ENCODE measurements at places on chromosomes 13 and 19. TPM values are rescaled to one million over a fixed set of nuclear protein-coding genes. Genes with fewer than 3 reads are reported as not detected.
A peak's percentile ranks its signal among the peaks of the same experiment; 100 is the strongest.

DNA sequence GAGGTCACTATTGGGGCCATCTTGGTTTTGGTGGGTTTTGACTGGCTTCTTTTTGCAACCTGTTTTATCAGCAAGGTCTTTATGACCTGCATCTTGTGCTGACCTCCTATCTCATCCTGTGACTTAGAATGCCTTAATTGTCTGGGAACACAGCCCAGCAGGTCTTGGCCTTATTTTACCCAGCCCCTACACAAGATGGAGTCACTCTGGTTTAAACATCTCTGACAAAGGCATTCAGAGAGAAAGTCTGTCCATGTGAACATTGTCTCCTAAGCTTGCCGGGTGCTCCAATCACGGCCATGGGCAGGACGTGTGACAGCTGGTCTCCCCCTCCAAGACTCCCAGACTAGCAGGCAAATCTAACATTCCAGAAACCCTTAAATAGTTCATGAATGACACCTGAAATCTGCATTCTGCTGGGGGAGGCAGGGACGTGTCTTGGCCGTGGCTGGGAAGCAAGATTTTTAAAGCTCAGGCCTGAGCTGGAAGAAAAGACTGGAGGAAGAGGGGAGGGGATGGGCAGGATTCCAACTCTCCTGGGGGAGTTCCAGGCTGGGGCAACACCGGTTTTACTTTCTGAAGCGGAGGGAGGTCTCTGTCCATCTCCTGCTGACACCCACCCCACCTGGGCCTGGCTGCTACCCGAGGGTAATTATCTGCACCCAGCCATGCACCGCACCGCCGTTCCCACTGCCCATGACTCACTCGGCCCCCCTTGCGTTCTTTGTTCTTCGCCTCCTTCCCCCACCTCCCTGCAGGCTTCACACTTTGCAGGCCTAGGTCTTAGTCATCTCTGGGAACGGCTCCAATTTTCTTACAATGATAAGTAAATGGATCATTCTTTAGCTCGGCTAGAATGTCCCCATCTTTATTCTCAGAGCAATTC, 11.6 kb upstream of the OR1M1 start:
- peak; percentile 97 for DNase-seq

DNA sequence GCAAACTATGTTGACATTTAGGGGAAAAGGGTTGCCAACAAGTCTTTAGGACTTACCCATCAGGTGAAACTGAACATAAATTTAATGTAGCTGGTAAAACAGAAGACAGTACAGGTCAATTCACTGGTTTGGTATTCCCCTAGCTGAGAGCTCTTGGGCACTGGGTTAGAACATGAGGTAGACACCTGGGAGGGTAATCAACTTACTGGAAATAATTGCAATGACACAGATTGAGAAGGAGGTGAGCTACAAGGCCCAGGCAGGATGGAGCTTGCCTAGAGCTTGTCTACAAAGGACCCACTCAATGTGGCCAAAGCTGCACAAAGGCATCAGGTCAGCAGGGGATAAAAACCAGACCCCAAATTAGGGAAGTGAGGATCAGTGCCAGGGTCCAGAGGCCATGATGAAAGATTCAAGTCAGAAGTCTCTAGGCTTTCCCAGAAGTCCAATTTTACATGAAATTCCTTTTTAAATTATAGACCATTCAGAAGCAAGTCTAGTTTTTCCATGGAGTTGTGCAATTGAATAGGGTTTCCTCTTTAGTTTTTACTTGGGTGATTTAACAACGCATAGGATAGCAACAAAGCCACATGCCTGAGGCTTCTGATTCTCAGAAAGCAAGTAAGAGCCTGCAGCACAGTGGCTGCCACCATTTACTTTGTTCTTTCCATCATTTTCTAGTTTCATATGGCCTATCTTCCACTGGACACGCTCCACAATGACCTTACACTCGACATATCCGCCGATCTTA, 194.0 kb downstream of the NDFIP2 start:
- no peak for DNase-seq

DNA sequence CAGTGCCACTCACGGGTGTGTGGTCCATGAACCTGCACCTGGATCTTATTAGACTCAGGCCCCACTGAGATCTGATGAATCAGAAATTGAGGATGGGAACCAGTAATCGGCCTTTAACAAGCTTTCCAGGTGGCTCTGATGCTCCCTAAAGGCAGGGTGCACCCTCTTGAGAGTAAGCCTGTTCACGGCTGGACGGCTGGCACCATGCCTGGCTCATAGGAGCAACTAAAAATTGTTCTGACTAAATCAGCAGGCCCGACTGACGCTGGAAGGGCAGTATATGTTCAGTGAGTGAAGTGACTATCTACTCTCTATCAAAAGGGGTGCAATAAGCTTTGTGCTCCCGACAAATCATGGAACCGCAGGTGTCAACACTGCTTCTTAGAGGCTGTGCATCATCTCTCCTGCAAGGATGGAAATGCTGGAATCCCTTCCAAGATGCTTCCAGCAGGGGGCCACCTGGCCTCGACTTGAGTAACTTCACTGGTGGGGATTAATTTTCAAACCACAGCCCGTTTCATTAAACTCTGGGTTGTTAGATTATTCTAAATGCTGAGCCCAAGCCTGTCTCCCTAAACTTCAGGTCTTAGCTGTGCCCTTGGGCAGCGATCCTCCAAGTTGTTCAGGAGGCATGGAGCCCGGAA, 28.4 kb downstream of the TMTC4 start:
- no peak for DNase-seq

- no peak for DNase-seq
Observed at GRCh38 chr19:1774989-1775772, 21.9 kb downstream of the ONECUT3 start.

DNA sequence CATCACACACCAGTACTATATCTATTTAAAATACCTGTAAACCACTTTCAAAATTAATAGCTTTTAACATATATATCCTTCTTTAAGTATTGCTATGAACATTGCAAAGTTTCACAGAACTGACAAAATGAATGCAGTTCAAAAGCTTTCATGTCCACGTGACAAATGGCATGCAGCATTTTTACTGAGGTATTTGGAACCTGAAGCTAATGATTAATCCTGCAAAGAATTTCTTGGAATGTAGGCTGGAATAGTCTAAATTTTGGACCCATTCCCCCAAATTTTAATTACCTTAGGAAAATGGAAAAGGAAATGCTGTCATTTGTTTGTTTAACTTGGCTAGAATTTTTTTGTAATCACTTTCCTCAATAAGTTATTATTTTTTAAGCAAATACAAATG, 423.8 kb upstream of the GPC6 start:
- no peak for DNase-seq

DNA sequence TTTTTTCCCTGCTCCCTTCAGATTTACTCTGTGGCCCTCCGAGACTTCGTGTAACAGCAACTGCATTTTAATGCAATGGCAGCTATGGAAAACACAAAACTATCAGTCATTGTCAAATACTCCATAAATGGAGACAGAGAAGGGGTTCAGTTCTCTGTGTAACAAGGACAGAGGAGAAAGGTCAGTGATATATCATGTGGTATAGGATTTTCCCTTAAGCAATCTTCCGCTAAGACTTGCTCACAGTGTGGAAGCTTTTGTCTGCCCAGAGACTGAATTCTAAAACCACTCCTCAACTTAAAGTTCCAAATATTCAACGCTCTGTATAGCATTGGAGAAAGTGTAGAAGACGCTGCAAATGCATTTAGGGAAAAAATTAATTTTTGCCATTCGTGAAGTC, 111.3 kb upstream of the EDNRB start:
- no peak for DNase-seq

DNA sequence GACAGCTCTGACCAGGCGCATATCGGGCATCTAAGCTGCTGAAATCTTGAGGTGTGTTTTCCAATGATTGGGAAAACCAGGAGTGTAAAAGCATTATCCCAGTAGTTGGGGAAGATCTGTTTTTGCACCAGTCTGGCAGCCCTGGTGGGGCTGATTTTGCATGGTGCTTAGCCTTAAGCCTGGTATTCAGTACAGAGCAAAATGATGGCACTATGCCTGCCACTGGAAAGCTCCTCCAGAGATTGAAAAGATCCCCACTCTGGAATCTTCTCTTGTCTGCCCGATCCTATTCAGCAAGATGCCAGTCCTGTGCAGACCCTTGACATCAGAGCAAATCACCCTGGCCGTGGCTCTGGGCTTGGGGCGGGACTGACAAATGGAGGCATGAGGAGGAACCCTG, 44.7 kb upstream of the SIAH3 start:
- DNase-seq, result no peak

- no peak for DNase-seq
Observed at GRCh38 chr19:34655651-34656050, 21.3 kb downstream of the SCGB2B2 start.

DNA sequence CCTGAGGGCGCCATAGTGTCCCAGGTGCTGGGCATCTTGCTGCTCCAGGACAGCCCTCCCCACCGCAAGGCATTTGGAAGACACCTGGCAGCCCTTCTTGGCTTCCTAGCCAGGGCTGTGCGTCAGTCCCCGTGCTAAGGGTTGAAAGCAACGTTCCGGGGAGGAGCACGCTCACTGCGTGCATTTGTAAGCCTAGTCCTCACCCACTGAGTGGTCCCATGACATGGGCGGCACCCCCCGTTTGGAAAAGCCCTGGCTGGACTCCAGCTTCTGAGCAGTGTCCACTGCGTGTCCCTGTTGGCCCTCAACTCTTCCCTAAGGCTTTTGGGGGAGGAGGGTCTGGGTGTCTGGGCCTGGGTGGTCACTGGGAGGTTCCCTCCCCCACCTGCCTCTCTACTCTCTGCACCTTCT, 76.3 kb upstream of the GPR183 start:
- no peak for DNase-seq

- DNase-seq, result no peak
Observed at GRCh38 chr19:49954933-49955332, 6.0 kb downstream of the SIGLEC11 start.

DNA sequence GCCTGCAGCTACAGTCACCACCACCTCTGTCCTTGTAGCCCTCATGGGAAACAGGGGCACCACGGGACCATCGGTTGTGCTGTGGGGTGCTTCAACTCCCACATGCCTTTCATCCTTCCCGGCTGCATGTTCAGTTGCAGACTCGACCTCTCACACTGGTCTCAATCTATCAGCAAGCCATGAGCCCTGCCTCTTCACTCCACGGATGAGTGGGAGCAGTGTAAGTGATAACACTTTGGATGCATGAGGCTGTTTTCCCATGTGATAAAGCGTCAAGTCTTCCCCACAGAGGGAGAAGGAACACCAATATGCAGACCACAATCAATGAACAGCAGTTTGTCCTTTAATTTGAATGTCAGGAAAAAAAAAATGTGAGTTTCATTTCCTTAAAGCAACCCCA, 12.2 kb downstream of the SERP2 start:
- no peak for DNase-seq

- DNase-seq, result no peak
Observed at GRCh38 chr13:81012031-81012430, 671.1 kb upstream of the SPRY2 start.

GRCh38 chr19:9936326-9937000, at the start of gene OLFM2:
Gene OLFM2, minus strand, starts transcription at chr19:9936515. Its CDS starts 149 bp downstream, at chr19:9936366.
- DNase-seq, result no peak

DNA sequence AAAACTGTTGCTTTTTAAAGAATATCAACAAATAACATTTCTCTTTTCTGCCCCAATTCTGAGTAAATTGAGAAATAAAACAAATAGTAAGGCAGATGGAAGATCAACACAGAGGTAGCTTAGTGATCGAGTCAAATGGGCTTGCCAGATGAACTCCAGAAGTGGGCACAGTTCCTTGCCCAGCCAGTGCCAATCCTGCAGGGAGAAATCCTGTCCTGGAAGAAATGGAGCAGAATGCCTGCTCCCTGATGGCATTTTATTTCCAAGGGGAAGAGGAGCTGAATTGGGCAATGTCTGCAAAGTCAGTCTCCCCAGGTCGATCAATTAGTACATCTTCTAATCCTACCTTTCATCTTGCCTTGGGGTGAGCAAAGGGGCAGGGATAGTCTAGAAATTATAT, 225.3 kb downstream of the NHLRC3 start:
- no peak for DNase-seq

GRCh38 chr19:29893606-29894284, 48.3 kb upstream of the URI1 start:
- no peak for DNase-seq

DNA sequence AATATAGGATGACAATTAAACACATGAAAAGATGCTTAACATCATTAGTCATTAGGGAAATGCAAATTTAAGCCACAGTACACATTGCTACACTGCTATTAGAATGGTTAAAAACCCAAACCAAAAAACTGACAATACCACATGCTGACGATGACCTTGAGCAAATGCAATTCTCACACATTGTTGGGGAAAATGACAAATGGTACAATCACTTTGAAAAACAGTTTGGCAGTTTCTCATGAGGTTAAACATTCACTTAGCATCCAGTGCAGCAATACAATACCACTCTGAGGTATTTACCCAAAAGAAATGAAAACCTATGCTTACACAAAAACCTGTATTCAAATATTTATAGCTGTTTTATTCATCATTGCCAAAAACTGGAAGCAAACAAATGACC, 11.3 kb downstream of the FLT3 start:
- no peak for DNase-seq

DNA sequence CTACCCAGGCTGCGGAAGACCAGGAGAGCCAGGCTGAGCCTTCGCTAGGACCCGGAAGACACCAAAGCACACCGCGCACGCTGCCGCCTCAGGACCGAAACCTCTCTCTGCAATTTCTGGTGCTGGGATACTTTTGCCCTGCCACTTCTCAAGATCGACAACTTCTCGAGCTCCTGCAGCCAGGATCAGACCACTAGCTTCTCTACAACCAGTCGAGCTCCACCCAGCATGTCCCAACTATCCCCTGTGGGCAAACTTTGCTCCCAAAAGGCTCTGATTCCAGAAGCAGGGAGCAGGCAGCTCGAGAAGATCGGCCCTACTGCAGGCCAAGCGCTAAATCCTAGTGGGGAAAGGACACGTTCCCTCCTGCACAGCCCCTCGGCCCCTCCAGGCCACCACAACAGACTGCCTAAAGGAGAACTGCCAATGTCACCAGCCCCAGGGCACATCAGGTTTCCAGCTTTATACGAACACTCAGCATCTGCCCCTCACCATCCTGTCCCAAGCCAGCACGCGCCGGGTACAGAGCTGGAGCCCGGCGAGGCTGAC, 979 bp downstream of the AKAP8 start:
- DNase-seq, result peak; percentile 41

GRCh38 chr13:28864544-28864943, 44.4 kb downstream of the MTUS2 start:
- no peak for DNase-seq

TNPO2 gene
- total RNA-seq, result 67.4 TPM

ACP7 gene
- 3.8 TPM for total RNA-seq

SIGLEC10 gene
- total RNA-seq, result not detected

PTH2 gene
- total RNA-seq, result not detected

RRAS gene
- total RNA-seq, result 36.6 TPM

NCAN gene
- total RNA-seq, result not detected

ZNF66 gene
- 4.9 TPM for total RNA-seq

LILRB2 gene
- not detected for total RNA-seq

LIM2 gene
- not detected for total RNA-seq

FOXA3 gene
- total RNA-seq, result not detected

NCR1 gene
- not detected for total RNA-seq
